ENCODE measurements at places on chromosomes 5 and 9.

DNA sequence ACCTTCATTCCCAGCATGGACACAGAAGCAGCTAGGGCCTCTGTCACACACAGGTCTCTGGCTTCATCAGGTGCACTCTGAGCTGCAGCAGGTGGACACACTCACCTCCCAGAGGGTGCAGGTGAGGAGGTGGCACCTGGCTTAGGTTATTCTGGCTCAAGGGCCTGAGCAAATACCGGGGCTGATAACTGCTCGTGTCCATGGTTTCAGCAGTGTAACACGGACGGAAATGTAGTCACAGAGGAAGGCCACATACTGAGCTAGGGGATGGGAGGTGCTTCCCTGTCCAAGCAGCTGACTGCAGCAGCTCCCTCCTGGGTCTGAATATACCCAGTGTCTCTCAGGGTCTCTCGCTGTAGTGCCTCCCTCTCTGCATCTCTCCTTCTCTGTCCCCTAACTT, 5.7 kb downstream of the PHF2 start:
- DNase-seq, result no peak

DNA sequence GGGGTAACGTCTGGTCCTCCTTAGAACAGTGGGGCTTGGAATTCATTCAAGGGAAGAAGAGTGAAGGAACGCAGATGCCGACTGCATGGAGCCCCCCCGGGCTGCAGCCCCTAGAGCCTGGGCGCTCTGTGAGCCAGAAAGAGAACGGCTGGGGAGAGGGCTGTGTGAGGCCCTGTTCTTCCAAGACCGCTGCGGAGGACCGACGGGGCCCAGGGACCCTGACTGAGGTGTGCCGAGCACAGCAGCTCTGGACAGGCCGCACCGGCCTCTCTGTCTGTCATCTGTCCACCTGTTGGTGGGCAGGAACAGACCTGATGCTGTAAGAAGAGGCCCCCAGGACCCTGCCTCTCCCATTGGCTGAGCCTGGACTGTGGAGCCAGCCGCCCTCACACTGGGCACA, 7.7 kb upstream of the NOTCH1 start:
- no peak for DNase-seq

DNA sequence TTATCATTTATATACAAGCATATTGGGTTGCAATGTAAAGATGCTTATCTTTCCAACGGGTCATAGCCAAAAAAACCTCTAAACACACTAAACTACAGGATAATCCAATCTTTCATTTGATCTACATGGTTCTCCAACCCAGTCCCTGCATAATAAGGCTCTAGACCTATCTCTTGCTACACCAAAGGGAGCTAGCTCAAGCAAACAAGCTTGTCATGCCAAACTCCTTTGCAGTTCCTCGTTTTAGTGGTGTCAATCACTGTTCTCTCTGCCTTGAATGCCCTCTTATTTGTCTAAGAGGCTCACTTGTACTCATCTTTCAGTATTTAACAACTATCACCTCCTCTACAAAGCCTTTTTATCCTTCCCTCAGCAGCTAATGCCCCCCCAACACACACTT, 5.6 kb downstream of the HOMER1 start:
- no peak for DNase-seq

- no peak for DNase-seq
Measured at GRCh38 chr5:59591162-59591561, 302.4 kb downstream of the PDE4D start.

GRCh38 chr5:77518304-77518703, 26.2 kb upstream of the WDR41 start:
- no peak for DNase-seq

- peak; percentile 43 for DNase-seq
Measured at GRCh38 chr5:114449860-114450421, 88.1 kb downstream of the KCNN2 start.

DNA sequence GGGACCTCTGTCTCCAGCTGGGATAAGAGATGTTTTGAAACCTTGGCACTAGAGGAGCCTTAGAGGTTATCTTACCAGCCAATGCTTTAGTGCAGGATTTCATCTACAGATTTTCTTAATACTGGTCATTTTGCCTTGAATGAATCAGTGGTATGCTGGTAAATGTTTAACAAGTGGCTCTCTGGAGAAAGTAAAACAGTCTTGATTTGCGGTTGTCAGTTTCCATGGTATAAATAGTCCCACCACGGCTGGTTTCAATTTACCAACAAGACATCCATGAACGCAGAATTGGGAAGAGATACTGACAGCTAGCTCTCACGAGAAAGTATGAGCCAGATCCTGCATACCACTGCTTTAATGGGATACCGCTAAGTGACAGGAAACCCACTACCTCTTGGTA, 56.7 kb upstream of the CXCL14 start:
- DNase-seq, result no peak

DNA sequence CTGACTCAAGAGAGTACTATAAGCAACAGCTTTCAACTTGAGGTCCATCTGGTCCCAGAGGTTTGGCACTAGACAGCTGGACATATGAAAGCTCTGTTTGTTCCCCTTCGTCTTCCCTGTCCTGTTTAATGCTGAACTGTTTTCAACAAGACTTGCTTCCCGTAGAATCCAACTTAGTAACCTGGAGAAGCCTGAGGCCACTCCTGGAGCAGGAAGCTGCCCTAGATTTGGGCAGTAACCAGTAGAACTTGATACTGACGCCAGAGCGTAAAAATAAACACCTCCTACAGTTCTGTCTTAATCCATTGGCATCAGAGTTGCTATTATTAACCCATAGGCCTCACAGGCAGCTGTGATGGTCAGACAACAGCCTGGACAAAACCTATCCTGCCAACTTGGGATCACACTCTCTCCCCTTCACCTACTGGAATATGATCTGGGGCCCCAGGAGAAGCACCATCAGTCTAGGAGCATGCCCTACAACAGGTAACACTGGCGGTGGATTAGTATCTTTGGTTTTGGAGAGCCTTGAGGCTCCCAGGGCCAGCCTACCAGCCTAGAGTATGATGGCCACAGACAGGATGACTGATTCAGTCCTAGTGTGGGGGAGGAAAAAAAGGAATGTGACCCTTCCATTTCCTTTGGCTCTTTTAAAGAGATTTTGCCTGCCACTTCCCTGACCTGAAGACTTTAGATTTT, 29.2 kb downstream of the RUSC2 start:
- DNase-seq, result no peak

GRCh38 chr9:81468084-81468595, 221.2 kb downstream of the TLE1 start:
- no peak for DNase-seq

DNA sequence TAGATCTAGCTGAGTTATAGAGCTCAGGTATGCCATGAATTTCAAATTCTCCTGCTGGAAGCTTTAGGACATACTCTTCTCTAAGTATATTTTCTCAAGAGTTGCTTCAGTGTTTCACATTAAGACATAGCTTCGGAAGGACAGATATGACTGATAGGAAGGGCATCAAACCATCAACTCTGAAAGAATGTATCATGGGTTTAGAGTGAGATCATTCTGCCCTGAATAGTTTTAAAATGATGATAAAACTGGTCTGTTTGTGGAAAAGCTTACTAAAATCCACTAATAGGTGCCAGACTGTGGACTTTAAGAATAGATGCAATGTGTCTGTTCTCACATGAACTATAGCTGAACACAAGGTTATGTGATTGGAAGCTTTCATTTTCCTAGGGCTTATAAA, 8.4 kb downstream of the SPEF2 start:
- no peak for DNase-seq

DNA sequence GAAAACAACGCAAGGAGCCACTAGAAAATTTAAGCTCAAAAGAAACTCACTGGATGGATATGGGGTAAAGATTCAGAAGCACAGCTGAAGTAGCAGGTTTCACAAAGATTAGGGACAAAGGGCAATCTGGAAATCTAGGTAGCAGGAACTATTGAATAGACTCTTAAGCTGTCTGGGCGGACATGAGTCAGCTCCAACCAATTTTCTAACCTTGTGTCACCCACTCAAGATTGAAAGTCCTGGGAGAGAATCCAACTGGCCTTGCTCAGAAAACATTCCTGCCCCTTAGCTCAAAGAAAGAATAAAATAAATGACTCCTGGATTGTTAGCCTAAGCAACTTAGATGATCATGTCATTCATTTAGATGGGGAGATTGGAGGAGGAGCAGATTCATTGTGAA, 69.2 kb downstream of the STK32A start:
- DNase-seq, result no peak
